ENCODE measurements at places on chromosomes 2 and 18.

- no peak for DNase-seq
These were observed 39.1 kb downstream of the CYRIA start for GRCh38 chr2:16626497-16626896.

DNA sequence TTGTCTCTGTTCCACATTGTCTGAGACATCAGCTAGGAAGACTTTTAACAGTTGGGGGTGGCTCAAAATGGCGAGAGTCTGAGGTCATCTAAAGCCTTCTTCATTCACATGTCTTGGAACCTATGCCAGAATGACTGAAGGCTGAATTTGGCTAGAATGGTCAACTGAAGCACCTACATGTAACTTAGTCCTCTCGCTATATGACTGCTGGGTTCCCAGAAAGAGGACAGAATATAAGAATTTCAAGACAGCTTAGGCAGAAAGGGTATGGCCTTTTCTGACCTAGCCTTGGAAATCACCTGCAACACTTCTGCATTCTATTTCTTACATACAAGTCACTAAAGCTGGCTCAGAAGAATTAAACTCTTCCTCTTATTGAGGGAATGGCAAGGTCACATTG lies 75.6 kb upstream of the OTX1 start:
- DNase-seq, result no peak

DNA sequence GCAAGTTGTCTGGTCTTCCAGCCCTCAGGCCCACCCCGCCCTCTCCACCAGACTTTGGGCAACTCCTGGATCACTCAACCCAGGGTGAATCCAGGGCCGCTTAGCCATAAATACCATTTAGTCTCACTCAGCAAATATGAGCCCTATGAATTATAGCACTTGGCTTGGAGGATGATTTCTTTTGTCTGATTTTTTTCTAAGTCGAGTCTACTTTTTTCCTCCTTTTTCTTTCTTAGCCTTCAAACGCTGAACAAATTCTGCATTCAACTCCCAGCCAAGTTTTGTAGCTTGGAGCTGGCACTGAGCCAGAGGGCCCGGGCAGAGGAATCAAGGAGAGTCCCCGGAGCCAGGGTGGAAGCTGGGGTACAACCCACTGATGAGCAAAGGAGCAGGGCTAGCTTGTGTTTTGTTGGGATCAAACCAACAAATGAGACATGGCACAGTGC lies 48.7 kb downstream of the SERTAD2 start:
- no peak for DNase-seq

DNA sequence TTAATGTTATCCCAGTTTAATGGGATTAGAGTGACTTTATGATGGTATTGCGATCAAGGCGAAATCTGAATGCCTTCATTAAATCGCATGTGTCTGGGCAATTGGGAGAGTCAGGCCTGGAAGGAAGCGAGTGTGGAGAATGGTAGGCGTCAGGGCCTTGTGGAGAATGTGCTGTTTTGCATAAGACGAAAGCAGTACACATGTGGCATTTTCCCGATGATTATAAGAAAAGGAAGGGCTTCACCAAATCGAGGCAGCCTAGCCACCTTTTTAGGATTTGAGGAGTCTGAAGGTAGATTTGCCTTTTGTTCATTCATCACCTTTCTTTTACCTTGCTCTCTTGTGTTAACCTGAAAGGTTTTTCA lies 1.0 kb downstream of the ZNF532 start:
- DNase-seq, result no peak

- DNase-seq, result no peak
These were observed 86.3 kb upstream of the PELI1 start for GRCh38 chr2:64230540-64230939.

GRCh38 chr2:136255648-136256461 lies 137.9 kb upstream of the CXCR4 start:
- peak; percentile 37 for DNase-seq

DNA sequence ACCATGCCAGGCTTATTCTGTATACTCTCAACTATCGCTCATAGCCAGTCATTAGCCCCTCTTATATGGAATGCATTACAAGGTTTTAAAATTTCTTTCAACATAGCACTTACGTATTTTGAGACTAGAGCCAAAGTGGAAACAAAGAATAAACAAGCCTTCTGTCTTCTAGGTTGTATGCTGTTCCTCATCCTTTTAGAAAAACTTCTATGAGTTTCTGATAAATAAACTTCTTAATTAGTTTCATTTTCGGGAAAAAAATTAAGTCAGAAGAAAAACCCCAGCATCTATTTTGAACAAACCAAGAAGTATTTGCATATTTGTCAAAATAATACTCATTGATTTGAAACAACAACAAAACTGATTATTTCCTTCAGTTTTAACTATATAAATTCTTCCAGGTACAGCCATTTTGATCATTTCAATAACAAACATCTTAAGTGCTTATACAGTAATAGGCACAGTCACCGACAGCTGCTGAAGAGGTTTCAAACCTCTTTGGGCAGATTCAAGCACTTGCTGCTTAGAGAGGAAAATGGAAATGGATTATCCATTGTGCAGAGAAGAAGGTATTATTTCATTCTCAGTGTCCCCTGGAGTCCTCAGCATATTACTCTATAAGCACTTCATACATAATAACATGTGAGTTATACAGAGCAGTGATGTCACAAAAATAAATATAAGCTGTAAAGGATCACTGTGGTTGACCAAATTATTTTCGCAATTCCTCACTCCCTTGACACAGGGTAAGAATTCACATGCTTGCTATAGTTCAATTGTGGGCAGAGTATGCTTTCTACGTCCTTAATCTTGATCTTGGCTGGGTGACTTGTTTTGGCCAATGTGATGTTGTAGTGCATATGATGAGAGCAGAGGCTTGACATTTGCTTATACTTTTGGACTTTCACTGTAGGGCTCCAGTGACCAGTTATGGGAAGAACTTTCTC lies 833.8 kb downstream of the TRIB2 start:
- no peak for DNase-seq

All from activated CD4-positive, alpha-beta T cell treated with anti-CD3 and anti-CD28 coated beads for 4 hours (primary cell).